Naive thymus-derived CD4-positive, alpha-beta T cell (primary cell): ENCODE measurements at places on chromosomes 16 and 17.

- no peak overlapping the region for H3K27ac ChIP-seq
- DNase-seq, result no peak
- peaks cover 16% of the 10 kb centered on the region for H3K4me1 ChIP-seq
- no peak overlapping the region for H3K4me3 ChIP-seq
These were observed 2.9 kb downstream of the FXR2 start for GRCh38 chr17:7611635-7612293.

GRCh38 chr17:72294487-72294893 lies 173.7 kb downstream of the SOX9 start:
- DNase-seq, result no peak
- no peaks in the 10 kb centered on the region for H3K4me1 ChIP-seq
- no peaks in the 10 kb centered on the region for H3K27me3 ChIP-seq

DNA sequence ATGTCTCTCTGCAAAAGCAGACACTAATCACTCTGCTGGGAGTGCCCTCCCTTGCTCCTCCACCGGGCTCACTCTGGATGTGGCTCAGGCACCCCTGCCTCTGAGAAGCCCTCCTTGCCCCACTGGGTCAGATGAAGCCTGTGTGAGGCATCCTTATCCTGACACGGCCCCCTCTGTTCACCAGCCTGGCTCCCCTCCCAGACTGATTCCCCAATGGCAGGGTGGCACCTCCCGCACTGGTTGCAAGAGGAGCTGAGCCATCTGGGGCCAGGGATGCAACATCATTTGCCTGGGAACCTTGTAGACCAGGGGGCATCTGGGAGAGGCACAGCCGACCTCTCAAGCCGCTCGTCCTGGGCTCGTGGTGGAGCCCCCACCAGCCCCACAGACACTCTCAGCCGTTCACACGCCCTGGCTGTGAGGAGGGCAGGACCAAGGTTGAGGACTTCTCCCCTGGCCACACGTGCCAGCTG lies 6.7 kb downstream of the SMTNL2 start:
- no peaks in the 10 kb centered on the region for H3K4me1 ChIP-seq
- H3K4me3 ChIP-seq, result no peak overlapping the region
- no peak overlapping the region for H3K27ac ChIP-seq
- DNase-seq, result no peak
- no peaks in the 10 kb centered on the region for H3K36me3 ChIP-seq

GRCh38 chr17:83041305-83041704 lies 38.1 kb upstream of the METRNL start:
- peaks cover 6% of the 10 kb centered on the region for H3K36me3 ChIP-seq
- no peak for DNase-seq
- no peaks in the 10 kb centered on the region for H3K27me3 ChIP-seq
- H3K4me3 ChIP-seq, result no peak overlapping the region

DNA sequence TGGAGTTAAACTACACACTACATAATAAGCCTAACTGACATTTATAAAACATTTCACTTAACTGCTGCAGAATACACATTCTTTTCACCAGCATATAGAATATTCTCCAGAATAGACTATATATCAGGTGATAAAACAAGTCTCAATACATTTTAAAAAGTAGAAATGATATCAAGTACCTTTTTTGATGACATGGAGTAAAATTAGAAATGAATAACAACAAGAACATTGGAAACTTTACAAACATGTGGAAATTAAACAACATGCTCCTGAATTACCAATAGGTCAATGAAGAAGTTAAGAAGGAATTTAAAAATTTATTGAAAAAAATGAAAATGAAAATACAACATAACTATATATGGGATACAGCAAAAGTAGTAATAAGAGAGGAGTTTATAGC lies 47.5 kb upstream of the CES5A start:
- H3K36me3 ChIP-seq, result no peaks in the 10 kb centered on the region
- DNase-seq, result no peak
- H3K27me3 ChIP-seq, result no peaks in the 10 kb centered on the region
- no peak overlapping the region for H3K4me3 ChIP-seq
- no peak overlapping the region for H3K27ac ChIP-seq
- no peaks in the 10 kb centered on the region for H3K4me1 ChIP-seq

DNA sequence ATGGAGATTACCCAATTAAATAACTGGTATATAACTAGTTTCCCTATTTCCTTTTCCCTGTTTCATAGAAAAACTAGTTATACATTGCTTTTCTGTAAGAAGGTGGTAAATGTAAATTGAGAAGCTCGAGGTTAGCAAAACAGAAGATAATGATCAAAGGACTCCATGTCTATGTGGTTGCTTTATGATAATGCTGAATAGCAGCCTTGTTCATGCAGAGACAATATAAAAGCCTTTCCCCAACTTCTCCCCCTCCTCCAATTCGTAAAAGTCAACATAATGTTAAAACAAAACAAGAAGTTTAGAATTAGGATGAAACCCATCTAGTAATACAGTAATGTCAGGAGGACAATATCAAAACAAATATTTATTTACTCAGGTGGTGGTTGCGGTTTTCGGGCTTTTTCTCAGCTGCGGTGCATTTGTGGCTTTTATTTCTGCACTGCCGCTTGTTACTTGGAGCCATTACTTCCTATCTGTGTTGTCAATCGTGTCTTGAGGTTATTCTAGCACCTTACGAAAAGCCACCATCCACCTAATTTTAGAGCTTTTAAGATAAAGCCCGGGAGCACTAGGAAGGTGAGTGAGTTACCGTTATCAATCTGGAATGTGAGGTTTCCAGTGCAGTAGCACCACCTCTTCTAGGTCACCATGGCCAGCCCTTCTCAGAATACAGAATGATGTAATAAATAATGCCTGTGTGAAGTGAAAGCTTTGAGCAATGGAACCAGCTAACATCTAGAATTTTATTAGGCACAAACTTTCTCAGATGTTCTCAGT lies 297.5 kb downstream of the CDH13 start:
- H3K36me3 ChIP-seq, result no peaks in the 10 kb centered on the region
- no peak overlapping the region for H3K4me3 ChIP-seq
- no peak overlapping the region for H3K27ac ChIP-seq
- H3K4me1 ChIP-seq, result no peaks in the 10 kb centered on the region

GRCh38 chr17:73346501-73347162 lies 34.8 kb upstream of the CDC42EP4 start:
- no peak overlapping the region for H3K27ac ChIP-seq
- DNase-seq, result no peak
- no peaks in the 10 kb centered on the region for H3K4me1 ChIP-seq
- no peaks in the 10 kb centered on the region for H3K36me3 ChIP-seq
- H3K4me3 ChIP-seq, result no peak overlapping the region
